ENCODE measurements at places on chromosomes 4 and X.

DNA sequence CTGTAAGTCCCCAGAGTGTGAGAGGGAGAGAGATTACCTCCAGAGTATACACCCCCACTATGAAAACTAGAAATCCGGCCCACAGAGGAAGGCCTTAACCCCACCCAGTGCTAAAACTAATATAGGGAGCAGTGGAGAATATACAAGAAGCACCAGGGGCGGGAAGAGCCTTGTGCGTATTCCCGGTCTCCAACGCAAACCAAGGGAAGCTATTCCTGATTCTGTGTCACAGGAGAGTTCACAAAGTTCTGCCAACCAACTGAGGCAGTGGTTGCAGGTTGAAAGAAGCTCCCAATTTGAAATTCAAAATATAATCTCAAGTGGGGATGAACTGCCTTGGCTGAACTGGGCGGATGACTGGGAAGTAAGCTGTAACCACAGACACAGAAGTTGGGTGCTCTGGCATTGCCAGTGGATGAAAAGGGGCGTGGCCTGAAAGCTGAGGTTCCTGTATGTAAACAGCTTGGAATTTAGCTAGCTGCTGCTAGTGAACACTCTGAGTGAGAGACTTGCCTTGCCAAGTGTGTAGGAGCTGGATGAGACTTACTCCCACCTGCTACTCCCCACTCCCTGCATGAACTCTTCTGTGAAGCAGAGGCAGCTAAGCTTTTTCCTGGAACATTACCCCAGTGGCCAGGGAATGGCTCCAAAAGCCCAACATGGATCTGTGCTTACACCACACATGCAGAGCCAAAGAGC, 32.7 kb downstream of the ELF2 start:
- DNase-seq: no peak

DNA sequence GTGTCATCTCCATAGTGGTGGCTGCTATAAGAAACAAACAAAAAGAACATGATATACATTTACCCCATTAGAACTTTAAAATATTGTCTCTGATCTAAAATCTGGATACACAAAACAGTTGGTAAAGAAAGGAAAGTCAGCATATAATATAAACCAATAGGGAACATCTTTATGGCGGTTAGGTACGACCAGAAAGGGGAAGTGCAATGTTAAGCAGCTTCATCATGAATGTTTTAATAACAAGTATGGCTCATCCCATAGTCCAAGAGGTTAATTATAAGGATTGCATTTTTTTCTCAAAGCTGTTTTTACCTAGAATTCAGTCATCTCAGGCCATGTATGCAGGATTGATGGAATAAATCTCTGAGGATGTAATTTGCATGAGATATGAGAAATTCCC, 1869.7 kb downstream of the PCDH7 start:
- no peak for DNase-seq

DNA sequence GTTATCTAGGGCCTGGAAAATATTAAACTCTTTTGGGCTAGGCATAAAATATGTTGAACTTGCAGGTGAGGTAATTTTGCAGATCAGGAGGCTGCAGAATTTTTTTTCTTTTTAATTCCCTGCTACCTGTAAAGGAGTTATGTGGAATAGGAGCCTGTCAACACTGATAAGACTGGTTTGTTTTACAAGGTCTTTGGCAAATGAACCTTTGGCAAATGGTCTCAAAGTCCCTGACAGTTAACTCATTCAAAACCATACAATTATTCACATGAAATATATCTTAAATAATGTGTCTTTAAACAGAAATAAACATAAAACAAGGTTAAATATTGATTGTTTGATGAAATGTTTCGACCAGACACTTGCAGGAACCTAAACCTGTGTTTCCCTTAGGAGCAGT, 340.2 kb downstream of the GASK1B start:
- no peak for DNase-seq

- peak; percentile 48 for DNase-seq
Observed at GRCh38 chrX:154458116-154458953, at the start of gene PLXNA3. Gene PLXNA3, plus strand, starts transcription at chrX:154458281. Its CDS starts 1,903 bp downstream, at chrX:154460184.

DNA sequence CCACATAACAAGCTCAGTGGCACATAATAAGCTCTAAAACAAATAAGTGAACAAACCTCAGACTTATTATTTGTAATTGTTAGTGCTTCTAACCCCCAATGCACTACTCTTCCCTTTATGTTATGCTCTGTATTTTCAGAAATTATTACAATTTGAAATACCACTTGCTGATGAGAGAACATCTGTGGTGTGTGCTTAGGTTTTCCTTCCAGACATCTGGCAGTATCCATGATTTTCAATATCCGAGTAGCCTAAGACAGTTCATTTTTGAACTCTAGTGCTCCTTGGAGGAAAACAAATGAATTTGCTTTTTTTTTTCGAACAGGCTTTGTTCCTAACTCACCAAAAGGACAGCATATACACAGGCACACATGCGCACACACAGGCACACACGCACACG, 278.7 kb upstream of the CLNK start:
- no peak for DNase-seq

DNA sequence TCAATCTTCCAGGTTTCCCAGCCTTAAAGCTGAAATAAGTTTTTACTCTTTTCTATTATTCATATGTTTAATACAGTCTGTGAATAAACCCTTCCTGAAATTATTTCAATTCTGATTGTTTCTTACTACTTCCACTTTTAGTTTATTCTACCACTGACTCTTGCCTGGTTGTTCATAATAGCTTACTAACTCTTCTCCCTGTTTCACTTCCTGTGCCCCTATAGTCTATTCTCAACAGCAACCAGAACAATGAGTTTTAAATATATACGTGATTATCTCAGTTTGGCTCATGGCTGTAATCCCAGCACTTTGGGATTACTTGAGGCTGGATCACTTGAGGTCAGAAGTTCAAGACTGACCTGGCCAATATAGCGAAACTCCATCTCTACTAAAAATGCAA, 408.0 kb upstream of the SPOCK3 start:
- no peak for DNase-seq

- no peak for DNase-seq
Observed at GRCh38 chrX:68902706-68903504, 74.1 kb downstream of the EFNB1 start.

DNA sequence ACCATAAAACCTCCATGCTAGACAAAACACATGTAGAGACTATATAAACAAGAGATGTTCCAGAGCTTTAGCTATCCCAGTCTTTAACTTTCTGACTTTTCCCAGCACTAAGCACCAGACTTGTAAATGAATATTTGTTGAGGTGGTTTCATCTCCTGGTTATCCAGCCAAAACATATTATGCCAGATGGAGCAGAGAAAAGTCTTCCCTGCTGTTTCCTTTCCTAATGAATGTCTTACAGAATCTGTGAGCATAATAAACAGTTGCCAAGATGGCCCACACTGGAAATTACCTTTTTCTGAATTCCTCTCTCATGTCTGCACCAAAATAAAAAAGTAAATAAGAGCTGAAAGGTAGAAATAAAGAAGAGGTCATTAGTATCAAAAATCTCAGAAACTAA, 159.2 kb downstream of the TECRL start:
- no peak for DNase-seq

- no peak for DNase-seq
Observed at GRCh38 chr4:99437723-99438404, 2.7 kb upstream of the ADH7 start.

DNA sequence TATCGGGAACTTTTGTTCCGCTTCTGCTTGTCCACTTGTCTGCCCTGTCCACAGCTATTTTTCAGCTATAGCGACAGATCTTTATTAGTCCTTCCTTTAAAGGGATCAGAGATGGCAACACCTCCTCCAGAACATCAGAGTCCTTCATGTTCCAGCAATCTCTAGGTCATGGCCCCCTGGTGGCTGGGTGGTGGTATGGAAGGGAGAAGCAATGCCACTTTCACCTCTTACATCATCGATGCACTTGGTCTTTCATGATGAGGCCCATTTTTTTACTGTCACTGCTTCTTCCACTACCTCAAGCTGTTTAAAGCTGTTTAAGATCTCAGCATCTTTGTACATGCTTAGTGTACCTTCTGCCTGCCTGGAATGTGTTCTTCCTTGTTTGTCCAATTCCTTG, 106.7 kb downstream of the ARHGAP6 start:
- peak; percentile 2 for DNase-seq

- no peak for DNase-seq
Observed at GRCh38 chr4:124178449-124179021, 534.0 kb downstream of the ANKRD50 start.

DNA sequence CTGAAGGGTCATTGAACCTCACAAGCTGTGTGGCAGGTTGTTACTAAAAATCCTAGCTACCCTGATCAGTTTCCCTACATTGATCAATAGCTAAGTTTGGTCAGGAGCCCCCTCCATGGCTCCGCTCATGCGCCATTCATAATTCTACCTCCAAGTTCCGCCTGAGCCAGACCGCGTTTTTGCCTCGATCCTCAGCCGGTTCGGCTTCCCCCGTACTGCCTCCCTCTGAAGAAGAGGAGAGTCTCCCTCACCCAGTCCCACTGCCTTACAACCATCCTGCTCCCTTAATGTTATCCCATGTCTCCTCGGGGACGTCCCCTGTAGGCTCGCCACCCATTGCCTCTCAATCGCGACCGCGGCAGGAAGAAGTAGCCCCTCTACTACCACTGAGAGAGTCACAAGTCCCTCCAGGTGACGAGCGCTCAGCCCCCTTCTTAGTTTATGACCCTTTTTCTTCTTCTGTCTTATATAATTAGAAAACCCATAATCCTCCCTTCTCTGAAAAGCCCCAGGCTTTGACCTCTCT, 158.2 kb downstream of the DEFB131A start:
- DNase-seq: no peak

DNA sequence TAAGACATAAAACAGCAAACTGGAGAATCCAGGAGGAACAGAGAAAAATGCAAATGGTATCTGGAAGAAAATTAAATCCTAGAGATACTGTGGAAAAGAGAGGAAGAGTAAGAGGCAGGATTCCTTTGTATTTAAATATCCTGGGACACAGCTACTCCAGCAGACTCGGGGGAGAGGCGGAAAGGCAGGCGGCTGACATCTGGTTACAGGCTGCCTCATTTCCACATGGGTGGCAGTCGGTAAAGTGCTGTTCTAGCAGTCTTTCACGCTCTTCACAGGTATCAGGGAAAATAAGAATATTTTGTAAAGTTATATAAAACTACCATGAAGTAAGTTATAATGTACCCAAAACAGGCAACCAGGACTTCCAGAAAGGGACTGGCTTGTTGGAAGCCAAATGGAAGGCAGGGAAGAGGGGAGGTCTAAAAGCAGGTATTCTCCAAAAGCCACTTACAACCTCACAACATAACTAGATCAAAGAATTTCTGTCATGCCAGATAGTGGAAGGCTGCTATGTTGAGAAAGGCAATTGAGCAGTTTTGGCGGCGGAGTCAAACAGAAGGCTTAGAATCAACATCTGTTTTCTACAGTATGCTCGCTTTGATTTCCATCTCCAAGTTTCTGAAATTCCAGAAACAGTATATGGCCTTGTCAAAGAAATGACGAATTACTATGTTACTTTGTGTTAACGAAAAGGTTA, 1.3 kb upstream of the TIGD2 start:
- no peak for DNase-seq

DNA sequence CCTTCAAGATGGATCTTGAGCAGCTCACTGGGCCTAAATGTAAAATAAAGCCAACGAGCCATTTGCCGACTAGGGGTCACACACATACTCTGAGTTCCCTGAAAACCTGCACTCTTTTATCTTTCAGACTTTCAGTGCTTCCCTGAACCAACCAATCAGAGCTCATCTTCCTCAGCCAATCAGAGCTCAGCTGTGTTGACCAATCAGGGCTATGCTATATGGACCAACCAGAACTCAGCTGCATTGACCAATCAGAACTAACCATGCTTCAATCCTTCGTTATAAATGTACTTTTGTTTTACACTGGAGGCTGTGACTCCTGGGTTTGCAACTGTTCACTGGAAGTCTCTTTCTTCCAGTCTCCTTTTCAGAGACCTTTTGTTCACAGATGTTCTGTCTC, 19.3 kb downstream of the SLC25A53 start:
- DNase-seq: no peak

- DNase-seq: no peak
Observed at GRCh38 chrX:26019386-26019785, 118.8 kb upstream of the MAGEB18 start.

GRCh38 chr4:150256841-150257730, 178.8 kb downstream of the DCLK2 start:
- DNase-seq: no peak

DNA sequence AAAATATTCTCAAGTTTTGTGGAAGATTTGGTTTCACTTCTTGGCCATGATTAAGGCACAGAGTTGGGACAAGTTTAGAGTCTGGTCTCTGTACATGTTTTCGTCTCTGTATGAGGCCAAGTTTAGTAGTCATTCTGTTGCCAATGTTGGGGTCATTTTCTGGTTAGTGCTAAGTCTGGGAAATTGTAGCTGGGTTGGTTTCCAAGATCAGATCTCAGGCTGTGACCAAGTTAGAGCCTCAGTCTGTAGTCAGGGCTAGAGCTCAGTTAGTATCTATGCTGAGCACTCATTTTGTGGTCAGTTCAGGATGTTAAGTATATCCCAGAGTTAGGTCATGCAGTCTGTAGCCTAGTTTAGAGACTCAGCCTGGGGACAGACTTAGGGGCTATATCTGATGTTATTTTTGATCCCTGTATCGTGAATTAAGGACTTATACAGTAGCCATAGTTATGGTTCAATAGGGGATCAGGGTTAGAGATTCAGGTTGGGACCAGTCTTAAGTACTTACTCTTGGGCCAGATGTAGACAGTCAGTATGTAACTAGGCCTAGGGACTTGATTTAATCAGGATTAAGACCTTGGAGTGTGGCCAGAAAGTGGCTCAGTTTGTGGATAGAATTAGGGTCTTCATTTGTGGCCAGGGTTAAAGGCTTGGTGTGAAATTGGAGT, 6.6 kb upstream of the ENOX2 start:
- DNase-seq: no peak

GRCh38 chrX:146355440-146355839, 454.1 kb upstream of the CXorf51B start:
- DNase-seq: no peak

DNA sequence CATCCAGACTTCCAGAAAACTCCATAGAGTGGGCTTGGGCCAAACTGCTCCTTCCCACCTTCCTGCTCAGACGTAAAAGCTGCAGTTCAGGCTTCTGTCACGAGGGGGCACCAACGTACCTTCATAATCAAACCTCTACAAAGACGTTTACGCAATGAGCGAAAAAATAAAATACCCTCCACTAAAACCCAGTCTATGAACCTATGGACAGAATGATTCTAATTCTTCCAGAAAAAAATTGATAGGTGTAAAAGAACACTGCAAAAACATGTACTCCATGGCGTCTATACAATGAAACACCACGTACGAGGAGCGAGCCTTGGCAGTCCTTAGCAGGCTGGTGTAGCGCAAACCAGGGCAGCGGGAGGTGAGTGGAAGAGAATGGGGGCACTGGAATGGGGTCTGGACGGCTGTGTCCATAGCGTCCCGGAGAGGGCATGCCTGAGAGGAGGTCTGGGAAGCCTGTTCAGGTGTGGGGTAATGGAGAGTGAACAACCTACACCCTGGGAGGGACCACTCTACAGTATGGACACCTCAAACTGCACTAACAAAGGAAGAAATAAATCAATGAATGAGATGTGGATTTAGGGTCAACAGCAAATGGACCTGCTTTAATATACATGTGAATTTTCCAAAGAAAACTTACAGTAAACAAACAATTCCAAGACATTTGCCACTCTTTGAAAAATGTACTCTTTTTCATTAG, 14.4 kb upstream of the RAB40A start:
- DNase-seq: peak; percentile 27
